ENCODE measurements at places on chromosomes 2 and 18.

DNA sequence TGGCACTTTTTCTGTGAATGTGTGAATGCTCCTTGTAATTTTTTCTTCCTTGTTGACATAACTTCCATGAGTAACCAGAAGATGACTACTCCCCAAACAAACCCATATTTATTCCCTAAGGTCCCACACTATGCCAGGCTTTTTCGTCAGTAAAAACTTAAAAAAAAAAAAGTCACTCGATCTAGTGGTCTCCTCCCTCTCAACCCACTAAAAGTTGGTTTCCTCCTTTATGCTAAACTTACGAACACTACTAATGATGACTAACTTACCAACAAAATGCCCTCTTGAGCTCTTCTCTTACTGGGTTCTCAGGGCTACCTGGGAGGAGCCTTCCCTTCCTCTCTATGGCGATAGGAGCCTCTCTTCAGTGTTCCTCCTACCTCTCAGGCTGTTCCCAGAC is 18.2 kb downstream of the ACVR1 start:
- DNase-seq = no peak

DNA sequence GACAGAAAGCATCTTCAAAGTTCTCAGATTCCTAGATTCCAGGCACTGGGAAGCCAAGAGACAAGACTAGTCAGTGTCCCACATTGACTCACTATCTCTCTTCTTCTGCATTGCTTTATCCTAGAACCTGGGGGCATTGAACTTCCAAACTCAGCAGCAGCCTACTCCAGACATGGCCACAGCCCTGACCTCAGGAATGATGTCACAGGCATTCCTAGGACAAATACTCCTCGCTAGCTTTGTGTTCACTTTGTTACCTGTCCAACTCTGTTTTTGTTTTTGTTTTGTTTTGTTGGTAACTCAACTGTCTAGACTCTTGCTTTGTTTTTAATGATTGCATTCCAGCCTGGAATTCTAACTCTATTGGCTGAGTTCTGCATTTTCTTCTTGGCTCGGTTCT is 449.3 kb upstream of the SPHKAP start:
- no peak for DNase-seq

GRCh38 chr2:240310201-240310600 is 125.3 kb upstream of the GPC1 start:
- no peak for DNase-seq

GRCh38 chr18:41666231-41666630 is 288.8 kb upstream of the PIK3C3 start:
- DNase-seq = peak; percentile 50

DNA sequence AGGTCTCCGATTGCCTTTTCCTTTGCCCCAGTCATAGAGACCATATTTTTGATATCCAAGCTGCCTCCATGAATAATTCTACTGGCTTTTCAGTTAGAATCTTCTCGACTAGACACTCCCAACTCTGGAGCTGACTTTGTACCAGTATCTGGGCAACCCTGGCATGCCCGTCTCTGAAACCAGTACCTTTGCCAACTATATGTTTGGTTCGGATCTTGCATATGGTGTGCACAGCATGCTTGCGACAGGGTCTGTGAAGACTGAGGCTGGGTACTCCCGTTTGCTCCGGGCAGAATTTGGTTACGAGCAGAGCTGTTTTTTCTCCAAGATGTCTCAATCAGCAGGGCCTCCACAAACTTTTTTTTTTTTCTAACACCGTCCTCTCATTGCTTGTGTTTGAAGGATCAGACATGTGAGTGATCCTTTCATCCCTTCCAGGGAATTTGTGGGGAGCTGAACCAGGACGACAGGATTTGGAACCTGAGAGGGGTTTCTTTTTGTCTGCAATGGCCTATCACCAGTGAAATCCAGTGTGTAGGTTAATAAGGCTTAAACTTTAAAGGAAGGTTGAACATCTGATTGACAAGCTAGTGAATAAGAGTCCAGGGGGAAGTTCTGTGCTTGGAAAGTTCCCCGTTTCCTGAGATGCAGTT is 322.3 kb downstream of the MYCN start:
- DNase-seq = no peak

GRCh38 chr2:5315512-5315911 is 376.7 kb upstream of the SOX11 start:
- DNase-seq = no peak

DNA sequence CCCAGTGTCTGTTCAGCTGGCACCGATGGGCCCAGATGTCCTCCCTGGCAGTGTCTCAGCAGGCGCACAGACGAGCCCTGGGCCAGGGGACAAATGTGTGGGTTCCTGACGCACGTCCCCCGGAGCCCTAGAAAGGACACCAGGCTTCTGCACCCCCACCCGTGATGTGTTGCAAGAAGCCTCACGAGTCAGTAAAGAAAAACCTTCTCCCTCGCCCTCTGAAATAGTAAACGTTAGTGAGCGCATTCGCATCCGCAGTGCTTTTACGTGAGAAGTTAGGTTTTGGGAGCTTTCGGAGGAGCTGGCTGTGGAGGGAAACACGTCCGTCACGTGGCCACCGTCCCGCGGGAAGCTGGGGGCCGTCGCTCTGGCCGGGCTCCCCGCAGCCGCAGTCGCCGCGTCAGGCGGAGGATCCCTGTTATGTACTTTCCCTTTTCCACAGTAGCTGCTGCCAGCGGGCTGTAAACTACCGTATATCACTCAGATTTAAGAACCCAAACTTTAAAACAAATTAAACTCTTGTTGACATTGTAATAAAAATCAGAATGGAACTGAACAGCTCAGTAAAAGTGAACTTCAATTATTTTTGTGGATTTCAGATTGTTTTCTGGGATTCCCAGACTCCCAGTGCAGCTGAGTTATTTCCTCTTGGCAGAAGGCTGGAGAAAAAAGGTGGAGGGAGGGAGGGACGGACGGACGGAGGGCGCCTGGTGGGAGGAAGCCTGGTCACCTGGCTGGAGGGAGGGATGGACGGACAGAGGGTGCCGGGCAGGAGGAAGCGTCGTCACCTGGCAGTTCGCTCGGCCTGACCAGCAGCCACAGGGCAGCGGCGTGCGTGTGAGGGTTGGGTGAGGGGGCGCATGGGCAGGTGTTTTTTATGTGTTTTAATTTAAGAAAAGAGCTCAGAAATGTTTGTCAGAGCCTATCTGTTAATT is 112.1 kb downstream of the NFATC1 start:
- DNase-seq = peak; percentile 27

- DNase-seq = peak; percentile 53
Observed at GRCh38 chr18:830315-830901, 18.4 kb upstream of the YES1 start.

DNA sequence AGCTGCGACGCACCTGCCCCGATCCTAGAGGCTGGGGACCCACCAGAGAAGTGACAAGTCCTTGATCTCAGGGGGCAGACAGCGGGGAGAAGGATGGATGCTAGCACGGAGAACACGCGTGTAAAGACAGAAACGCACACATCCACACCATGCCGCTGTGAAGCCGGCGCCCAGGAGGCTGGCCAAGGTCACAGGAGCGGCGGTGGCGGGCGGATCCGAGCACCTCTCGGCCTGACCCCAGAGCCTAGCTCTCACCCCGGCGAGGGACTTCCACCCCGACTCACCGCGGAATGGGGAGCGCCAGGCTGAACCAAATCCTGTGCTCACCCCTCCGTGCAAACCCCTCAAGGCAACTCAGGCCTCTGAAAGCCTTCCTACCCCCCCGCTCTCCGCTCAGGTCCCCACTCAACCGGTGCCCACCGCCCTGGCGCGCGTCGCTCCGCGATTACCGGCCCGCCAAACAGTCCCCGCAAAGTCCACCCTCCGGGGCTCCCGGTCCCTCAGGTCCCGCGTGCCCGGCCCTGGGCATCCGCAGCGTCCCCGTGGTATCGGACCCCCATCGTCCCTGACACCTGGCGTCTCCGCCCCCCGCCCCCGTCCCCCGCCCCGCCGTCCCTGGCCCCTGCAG is 460 bp upstream of the LRRFIP1 start:
- no peak for DNase-seq

DNA sequence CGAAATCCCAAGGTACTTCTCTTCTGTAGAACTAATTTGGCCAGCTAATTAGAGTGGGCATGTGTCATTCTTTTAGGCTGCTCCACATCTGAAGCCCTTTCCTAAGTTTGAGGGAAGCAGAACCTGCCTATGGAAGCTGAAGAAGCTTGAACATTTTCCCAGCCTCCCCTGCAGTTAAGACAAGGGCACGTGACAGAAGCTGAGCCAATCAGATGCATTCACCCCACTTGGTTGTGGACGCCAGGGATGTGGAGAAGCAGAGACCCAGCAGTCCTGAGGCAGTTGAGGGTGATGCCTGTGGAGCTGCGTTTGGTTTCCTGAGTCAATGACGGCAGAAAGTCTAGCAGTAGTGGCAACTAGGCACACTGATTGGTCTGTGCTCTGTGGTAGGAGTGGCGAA is 26.1 kb upstream of the CERS6 start:
- no peak for DNase-seq

All from adipocyte (in vitro differentiated cells).